ENCODE measurements at places on chromosomes 7 and 10.

DNA sequence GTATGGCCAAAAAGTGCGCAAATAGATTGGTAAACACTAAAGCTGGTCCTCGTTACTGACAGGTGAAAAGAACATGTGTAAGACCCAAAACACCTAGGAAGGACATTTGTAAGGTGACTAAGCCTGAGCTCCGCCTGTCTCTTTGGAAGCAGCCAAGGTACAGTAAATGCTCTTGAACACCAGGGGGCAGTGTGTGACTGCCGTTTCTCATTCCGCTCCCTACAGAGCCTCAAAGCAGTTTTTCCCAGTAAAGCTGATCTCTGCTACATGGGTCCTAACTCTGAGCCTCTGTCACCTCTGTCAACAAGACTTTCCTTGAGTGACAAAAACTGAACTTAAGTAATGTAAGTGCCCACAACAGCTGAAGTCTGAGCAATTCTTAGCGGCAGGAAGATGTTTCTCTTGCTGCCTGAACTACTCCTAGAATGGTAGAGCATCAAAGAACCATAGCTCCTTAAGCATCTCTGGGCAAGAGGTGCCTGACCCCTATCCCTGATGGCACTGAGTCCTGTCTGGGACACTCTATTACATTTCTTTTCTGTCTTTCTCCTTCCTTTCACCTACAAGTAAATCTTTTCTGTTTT lies 238.0 kb upstream of the INHBA start:
- peak; percentile 53 for DNase-seq
- no peak overlapping the region for H3K4me3 ChIP-seq
- no peak overlapping the region for H3K27ac ChIP-seq
- no peaks in the 10 kb centered on the region for H3K36me3 ChIP-seq
- no peaks in the 10 kb centered on the region for H3K4me1 ChIP-seq

- H3K27ac ChIP-seq = no peak overlapping the region
- no peaks in the 10 kb centered on the region for H3K36me3 ChIP-seq
- no peak for DNase-seq
- H3K27me3 ChIP-seq = no peaks in the 10 kb centered on the region
- no peaks in the 10 kb centered on the region for H3K4me1 ChIP-seq
Measured at GRCh38 chr10:9097206-9097990, 1042.9 kb downstream of the GATA3 start.

- H3K27ac ChIP-seq = no peak overlapping the region
- no peak overlapping the region for H3K4me3 ChIP-seq
- no peak for DNase-seq
Measured at GRCh38 chr7:42022056-42022455, 215.0 kb downstream of the GLI3 start.

- no peaks in the 10 kb centered on the region for H3K27me3 ChIP-seq
- H3K27ac ChIP-seq = no peak within 1 kb of the TSS
- H3K4me3 ChIP-seq = no peak within 1 kb of the TSS
- no peaks in the 10 kb centered on the region for H3K36me3 ChIP-seq
Measured at GRCh38 chr10:46556515-46557318, at the start of gene GPRIN2. TSS of gene GPRIN2 (minus strand) at chr10:46556658. CDS start at chr10:46550736, 5,922 bp downstream.

DNA sequence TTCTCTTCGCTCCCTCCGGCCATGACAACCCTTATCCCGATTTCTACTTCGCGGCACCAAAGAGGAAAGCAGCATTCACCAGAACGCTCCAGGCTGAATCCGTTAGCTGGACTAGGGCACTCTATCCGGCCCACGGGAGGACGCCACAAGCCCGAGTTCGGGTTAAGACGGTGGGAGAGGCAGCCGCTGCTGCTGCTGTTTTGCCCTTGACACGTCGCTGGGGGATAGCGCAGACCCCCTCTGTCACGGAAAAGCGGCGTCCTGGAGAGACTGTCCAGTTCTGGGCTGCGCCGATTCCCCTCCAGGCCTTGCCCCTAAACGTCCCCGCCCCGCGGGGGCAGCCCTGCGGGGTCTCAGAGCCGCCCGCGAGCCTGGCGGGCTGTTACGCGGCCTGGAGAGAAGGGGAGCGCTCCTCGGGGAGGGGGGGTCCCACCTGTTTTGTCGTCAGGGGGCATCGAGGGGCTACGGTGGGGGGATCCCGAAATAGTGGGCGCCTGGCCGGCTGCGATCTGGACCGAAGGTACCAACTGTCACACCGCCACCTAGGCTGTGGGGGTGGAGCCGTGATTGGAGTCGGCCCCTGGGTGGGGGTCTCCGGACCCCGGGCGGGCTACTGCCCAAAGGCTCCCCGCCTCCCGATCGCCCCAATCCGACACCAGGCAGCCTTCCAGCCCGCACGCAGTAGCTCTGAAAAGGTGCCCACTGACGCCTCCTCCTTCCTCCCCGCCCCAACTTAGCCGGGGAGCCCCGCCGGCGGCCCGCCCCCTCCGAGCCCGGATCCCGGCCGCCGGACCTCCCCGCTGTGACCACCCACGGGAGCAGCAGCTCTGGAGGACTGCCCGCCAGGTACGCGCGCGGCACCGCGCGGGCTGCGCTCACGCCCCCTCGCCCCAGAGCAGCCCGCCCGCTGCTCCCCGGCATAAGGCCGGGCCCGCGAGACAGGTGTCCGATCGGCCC lies 772 bp downstream of the SGMS1 start:
- no peaks in the 10 kb centered on the region for H3K36me3 ChIP-seq
- peak overlapping the region; percentile 74 for H3K4me3 ChIP-seq
- H3K27ac ChIP-seq = peak overlapping the region; percentile 84
- H3K4me1 ChIP-seq = no peaks in the 10 kb centered on the region

GRCh38 chr10:80110986-80111385 lies 21.5 kb upstream of the PLAC9 start:
- H3K27ac ChIP-seq = no peak overlapping the region
- no peaks in the 10 kb centered on the region for H3K27me3 ChIP-seq
- H3K4me1 ChIP-seq = no peaks in the 10 kb centered on the region
- DNase-seq = no peak
- no peaks in the 10 kb centered on the region for H3K36me3 ChIP-seq
